ENCODE measurements at places on chromosomes 7 and 10.

DNA sequence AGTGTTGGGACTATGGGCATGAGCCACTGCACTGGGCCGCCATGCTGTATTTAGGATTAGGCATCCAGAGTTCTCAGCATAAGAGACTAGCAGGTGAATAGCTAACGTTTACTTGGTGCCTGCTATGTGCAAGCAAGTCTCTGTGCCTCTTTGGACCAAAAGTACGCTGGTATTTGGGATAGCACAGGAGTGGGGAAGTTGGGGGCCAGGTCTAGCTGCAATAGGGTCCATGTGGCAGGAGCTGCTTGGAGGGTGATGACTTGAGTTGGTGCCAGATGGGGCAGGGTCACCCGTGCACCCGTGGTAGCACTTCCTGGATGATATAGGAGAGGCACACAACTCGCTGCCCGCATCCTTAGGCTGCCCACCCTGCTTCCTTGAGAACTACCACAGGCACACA, 22.4 kb downstream of the NACAD start:
- H3K4me1 ChIP-seq: no peaks in the 10 kb centered on the region
- no peaks in the 10 kb centered on the region for H3K27me3 ChIP-seq
- no peak overlapping the region for H3K27ac ChIP-seq
- H3K36me3 ChIP-seq: no peaks in the 10 kb centered on the region

DNA sequence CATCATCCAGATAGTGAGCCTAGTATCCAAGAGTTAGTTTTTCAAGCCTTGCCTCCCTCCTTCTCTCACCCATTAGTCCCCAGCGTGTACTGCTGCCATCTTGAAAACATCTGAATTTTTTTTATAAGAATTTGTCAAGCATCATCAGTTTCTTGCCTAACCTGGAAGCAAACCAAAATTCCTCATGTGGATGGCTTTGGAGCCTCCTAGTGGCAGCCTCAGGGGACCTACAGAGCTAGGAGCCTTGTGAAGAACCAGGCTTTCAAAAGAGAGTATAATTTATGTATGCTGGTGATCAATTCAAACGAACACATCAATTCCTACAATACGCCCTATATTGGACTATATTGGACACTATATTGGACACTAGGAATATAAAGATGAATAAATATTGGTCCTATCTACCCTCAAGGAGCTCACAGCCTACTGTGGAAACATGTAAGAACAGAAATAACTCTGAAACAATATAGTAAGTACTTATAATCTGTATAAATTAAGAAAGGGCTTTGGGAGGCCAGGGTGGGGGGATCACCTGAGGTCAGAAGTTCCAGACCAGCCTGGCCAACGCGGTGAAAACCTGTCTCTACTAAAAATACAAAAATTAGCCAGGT, 63.4 kb downstream of the HPSE2 start:
- H3K36me3 ChIP-seq: no peaks in the 10 kb centered on the region
- DNase-seq: peak; percentile 73
- H3K27ac ChIP-seq: no peak overlapping the region
- no peaks in the 10 kb centered on the region for H3K4me1 ChIP-seq
- no peak overlapping the region for H3K4me3 ChIP-seq

GRCh38 chr10:63702092-63702491, 180.9 kb downstream of the REEP3 start:
- no peak overlapping the region for H3K4me3 ChIP-seq
- H3K27ac ChIP-seq: no peak overlapping the region
- DNase-seq: no peak
- no peaks in the 10 kb centered on the region for H3K36me3 ChIP-seq
- H3K27me3 ChIP-seq: no peaks in the 10 kb centered on the region

- H3K27me3 ChIP-seq: no peaks in the 10 kb centered on the region
- no peaks in the 10 kb centered on the region for H3K36me3 ChIP-seq
- no peak overlapping the region for H3K4me3 ChIP-seq
- DNase-seq: no peak
Observed at GRCh38 chr7:133675510-133676218, 422.8 kb downstream of the EXOC4 start.

- H3K4me1 ChIP-seq: no peaks in the 10 kb centered on the region
- H3K36me3 ChIP-seq: no peaks in the 10 kb centered on the region
- H3K27ac ChIP-seq: no peak overlapping the region
- no peak for DNase-seq
Observed at GRCh38 chr7:73901823-73902597, 41.1 kb downstream of the TMEM270 start.

DNA sequence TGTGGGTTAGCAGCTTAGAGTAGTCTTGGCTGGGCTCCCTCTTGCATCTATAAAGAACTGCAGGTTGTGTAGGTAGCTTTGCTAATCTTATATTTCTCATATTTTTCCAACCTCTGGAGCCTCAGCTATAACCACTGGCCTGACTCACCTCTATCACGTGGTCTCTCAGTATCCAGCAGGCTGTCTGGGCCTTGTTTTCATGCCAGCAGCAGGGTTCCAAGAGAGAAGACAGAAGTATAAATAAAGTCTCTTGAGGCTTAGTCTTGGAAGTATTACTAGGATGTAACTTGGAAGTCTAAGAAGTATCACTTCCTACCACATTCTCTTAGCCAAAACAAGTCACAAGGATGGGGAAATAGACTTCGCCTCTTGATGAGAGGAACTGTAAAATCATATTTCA, 73.3 kb downstream of the WIPF3 start:
- H3K36me3 ChIP-seq: no peaks in the 10 kb centered on the region
- peaks cover 14% of the 10 kb centered on the region for H3K27me3 ChIP-seq
- no peak overlapping the region for H3K4me3 ChIP-seq

- no peak within 1 kb of the TSS for H3K27ac ChIP-seq
- H3K27me3 ChIP-seq: peaks cover 96% of the 10 kb centered on the region
- H3K4me3 ChIP-seq: peak within 1 kb of the TSS; percentile 57
Observed at GRCh38 chr10:97849687-97850402, at the start of gene GOLGA7B. Gene GOLGA7B (plus strand): TSS chr10:97849843. CDS start chr10:97850304, 461 bp downstream.

GRCh38 chr10:2150288-2150687, 413.0 kb upstream of the ADARB2 start:
- no peaks in the 10 kb centered on the region for H3K36me3 ChIP-seq
- no peak overlapping the region for H3K4me3 ChIP-seq
- DNase-seq: no peak
- H3K27ac ChIP-seq: no peak overlapping the region

GRCh38 chr10:104150139-104150538, 28.2 kb downstream of the SFR1 start:
- no peak overlapping the region for H3K27ac ChIP-seq
- H3K36me3 ChIP-seq: peaks cover 5% of the 10 kb centered on the region
- DNase-seq: no peak
- H3K27me3 ChIP-seq: no peaks in the 10 kb centered on the region
- no peaks in the 10 kb centered on the region for H3K4me1 ChIP-seq
- no peak overlapping the region for H3K4me3 ChIP-seq

GRCh38 chr7:55523366-55523765, 48.9 kb downstream of the VOPP1 start:
- peaks cover 32% of the 10 kb centered on the region for H3K4me1 ChIP-seq
- no peak for DNase-seq
- H3K27ac ChIP-seq: no peak overlapping the region
- H3K27me3 ChIP-seq: no peaks in the 10 kb centered on the region
- H3K36me3 ChIP-seq: no peaks in the 10 kb centered on the region
- H3K4me3 ChIP-seq: no peak overlapping the region

GRCh38 chr10:106439366-106439765, 725.1 kb downstream of the SORCS1 start:
- H3K27ac ChIP-seq: peak overlapping the region; percentile 41
- no peaks in the 10 kb centered on the region for H3K4me1 ChIP-seq
- H3K4me3 ChIP-seq: no peak overlapping the region

DNA sequence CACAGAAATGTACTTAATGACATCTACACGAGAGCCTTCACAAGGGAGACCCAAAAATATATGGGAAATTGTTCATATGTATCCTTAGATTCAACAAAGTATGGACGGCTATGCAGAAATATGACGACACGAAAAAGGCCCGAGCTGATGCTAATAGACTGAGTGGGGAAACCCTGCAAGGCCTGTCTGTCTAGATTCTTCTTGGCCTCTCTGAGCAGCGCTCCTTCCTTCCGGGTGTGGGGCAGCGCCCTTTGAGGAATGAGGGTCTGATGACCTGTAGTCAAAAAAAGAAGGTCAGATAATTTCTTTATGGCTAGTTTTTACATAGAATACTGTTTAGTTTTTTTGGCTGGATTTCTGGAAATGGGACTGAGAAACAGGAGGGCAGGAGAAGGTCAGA, 192.8 kb upstream of the AKR1E2 start:
- H3K27me3 ChIP-seq: no peaks in the 10 kb centered on the region
- no peak overlapping the region for H3K4me3 ChIP-seq
- DNase-seq: no peak
- no peak overlapping the region for H3K27ac ChIP-seq

DNA sequence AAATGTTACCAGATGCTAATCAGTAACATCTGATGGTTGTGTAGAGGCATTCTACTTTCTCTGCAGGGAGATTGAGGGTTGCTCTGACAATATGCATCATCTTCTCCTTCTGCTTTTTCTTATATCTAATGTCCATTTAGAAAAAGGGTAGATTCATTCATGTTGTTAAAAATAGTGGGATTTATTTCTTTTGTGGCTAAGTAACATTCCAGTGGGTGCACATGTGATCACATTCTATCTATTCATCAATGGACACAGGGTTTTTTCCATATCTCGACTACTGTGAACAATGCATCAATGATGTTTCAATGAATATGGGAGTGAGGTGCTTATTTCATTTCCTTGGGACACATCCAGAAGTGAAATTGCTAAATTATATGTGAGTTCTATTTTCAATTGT, 103.9 kb downstream of the CRPPA start:
- H3K27ac ChIP-seq: no peak overlapping the region
- H3K4me3 ChIP-seq: no peak overlapping the region
- no peaks in the 10 kb centered on the region for H3K4me1 ChIP-seq
- DNase-seq: no peak

- no peak overlapping the region for H3K27ac ChIP-seq
- H3K36me3 ChIP-seq: no peaks in the 10 kb centered on the region
- no peaks in the 10 kb centered on the region for H3K4me1 ChIP-seq
- no peak for DNase-seq
- no peaks in the 10 kb centered on the region for H3K27me3 ChIP-seq
- H3K4me3 ChIP-seq: no peak overlapping the region
Observed at GRCh38 chr10:42690449-42691360, 52.3 kb upstream of the ZNF33B start.

GRCh38 chr7:115676080-115676479, 354.5 kb downstream of the TFEC start:
- H3K4me1 ChIP-seq: peaks cover 11% of the 10 kb centered on the region
- H3K27me3 ChIP-seq: no peaks in the 10 kb centered on the region
- H3K27ac ChIP-seq: no peak overlapping the region
- peak; percentile 40 for DNase-seq
- H3K4me3 ChIP-seq: no peak overlapping the region

DNA sequence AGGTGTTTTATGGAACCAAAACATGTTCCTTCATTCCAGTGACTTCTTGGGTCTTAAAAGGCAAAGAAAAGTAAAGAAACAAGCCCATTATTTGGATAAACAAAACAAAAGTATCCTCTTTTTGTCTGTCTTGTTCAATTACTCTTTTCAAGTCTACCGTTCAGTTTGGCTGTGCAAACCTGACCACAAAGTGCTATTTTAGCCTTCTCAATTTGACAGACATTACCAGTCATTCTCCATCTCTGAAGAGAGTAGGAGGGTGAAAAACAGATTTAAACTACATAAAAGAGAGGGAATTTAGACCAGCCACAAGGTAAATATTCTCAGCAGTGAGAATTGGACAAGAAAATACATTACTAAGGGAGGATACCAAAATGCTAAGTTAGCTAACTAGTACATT, 145.2 kb downstream of the GRM3 start:
- H3K4me3 ChIP-seq: no peak overlapping the region
- H3K27me3 ChIP-seq: no peaks in the 10 kb centered on the region
- H3K4me1 ChIP-seq: peaks cover 6% of the 10 kb centered on the region
- no peaks in the 10 kb centered on the region for H3K36me3 ChIP-seq
- DNase-seq: no peak

DNA sequence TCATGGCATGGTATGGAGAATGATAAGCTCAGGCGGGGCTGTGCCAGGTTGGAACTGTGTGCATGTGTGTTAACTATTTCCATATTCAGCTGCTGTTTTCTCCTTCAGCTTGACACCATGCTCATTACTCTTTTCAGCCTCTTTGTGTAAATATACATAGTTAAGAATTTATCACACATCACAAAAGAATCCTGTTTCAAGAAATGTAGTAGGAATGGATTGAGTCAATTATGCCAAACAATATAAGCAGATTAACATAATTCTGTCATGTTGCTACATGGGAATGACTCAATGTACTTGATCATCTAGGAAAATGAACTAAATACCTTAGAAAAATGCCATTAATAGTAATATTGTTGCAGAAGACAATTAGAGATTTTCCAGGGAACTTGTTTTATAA, 687.4 kb downstream of the PARD3 start:
- H3K4me1 ChIP-seq: peaks cover 17% of the 10 kb centered on the region
- H3K36me3 ChIP-seq: no peaks in the 10 kb centered on the region
- no peak overlapping the region for H3K4me3 ChIP-seq

GRCh38 chr7:82258181-82258580, 185.4 kb downstream of the CACNA2D1 start:
- H3K4me3 ChIP-seq: no peak overlapping the region
- no peaks in the 10 kb centered on the region for H3K36me3 ChIP-seq
- H3K27ac ChIP-seq: no peak overlapping the region
- DNase-seq: no peak
- no peaks in the 10 kb centered on the region for H3K4me1 ChIP-seq

DNA sequence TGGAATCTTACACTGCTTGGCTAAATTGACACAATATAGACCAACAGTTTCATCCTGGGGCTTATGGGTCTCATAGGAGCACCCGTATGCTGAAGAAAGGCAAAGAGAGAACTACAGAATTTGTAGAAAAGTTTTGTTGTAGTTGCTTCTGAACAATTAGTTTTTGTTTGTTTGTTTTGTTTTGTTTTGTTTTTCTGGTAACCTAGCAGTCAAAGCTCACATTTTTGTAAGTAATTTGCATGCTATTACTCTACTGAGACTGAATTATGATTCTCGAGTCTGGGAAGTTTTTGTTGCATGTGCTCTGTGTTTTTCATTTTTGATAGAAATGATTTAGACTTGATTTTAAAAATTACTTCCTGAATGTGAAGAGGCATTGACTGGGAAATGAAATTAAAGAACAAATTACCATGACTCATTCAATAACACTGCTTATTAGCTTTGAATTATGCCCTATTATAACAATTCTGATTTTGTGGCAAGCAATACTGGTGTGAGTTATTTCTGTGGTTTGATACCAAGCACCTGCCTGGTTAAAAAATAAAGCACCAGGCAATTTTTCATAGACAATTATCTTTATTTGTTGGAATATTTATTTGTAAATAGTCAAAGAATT, 438 bp downstream of the LSMEM1 start:
- H3K27me3 ChIP-seq: no peaks in the 10 kb centered on the region
- H3K4me1 ChIP-seq: peaks cover 13% of the 10 kb centered on the region
- no peak for DNase-seq

DNA sequence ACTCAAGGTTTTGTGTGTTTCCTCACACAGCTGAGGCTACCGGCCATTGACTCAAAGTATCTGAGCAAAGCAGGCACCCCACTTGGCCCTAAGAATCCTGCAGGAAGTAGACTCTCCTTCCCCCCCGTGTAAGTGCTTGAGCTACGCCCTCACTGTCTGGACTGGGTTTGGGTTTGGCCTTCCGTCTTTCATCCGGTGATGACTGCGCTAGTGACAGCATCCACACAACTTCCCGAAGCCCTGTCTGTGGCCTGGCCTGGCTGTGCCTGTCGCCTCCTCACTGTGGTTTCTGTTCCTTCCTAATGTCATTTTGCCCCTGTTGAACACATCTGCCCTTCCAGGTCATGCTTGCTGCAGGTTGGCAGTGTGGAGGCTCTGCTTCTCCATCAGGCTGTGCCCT, 14.5 kb downstream of the C7orf57 start:
- no peak for DNase-seq
- no peak overlapping the region for H3K27ac ChIP-seq
- H3K4me1 ChIP-seq: no peaks in the 10 kb centered on the region
- H3K27me3 ChIP-seq: no peaks in the 10 kb centered on the region
- no peaks in the 10 kb centered on the region for H3K36me3 ChIP-seq
